Inflammatory macrophage (primary cell): ENCODE measurements at places on chromosomes 5 and 9.
A peak's percentile ranks its signal among the peaks of the same experiment; 100 is the strongest.

- DNase-seq, result no peak
Measured at GRCh38 chr5:135446615-135447014, 533 bp downstream of the DCANP1 start.

- DNase-seq, result no peak
Measured at GRCh38 chr9:29616844-29617243, 2043.6 kb upstream of the C9orf72 start.

DNA sequence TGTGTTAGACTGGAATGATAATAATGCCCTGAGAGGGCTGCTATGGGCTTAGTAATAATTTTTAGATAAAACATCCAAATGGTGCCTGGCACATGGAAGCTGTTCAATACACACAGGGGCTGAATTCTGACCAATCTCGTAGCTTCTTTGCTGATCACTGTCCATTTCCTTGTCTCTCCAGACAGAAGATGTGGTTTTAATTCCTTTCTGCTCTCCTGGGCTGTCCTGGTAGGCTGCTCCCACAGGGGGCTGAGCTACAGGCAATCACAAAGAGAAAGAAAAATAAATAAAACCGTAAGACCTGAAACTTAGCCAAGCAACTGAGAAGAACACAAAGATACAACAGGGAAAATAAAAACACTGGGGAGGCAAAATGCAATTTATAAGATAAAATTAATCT lies 136.5 kb downstream of the CDK5RAP2 start:
- DNase-seq, result no peak

- DNase-seq, result peak; percentile 22
Measured at GRCh38 chr5:111469903-111470302, 42.4 kb downstream of the STARD4 start.

DNA sequence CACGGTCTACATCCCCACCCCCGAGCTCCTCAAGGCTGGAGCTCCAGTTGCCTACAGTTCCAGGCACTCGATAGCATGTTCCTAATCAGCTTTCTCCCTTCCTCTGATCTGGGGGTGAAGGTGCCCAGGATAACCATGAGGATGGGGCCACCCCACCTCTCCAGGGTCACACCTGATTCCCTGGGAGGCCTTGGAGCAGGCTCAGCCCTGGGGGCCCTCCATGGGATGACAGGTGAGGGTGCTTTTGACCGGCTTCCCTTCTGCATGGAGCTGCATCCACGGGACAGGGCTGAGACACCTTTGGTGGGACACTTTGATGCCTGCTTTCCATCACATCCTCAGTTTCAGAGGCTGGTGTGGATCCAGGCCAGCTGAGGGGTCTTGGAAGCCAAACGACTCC lies 28.6 kb downstream of the GADD45G start:
- DNase-seq, result no peak

DNA sequence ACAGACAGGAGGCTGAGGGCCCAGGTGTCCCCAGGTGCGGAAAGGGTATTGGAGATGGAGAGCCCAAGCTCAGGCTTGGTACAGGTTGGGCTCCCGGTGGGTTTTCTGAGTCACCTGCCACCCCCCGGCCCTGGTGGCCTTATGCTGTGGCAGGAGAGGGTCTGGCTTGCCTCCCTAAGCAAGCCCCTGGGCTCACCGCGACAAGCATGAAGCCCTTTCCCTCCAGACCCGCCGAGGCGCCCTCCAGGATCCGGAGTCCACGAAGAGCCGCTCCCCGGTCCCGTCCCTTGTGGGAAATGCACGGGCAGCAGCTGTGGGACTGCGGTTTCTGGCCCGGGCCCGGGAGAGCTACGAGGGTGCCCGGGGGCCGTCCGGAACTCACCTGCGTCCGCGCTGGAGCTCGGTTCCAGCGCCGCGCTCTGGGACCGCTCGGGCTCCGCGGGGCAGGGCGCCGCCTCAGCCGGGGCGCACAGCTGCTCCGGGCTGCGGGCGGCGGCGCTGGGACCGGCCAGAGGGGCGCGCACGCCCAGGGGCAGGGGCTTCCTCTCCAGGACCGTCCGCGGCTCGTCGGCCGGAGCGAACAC lies 757 bp downstream of the SAPCD2 start:
- no peak for DNase-seq

- no peak for DNase-seq
Measured at GRCh38 chr9:132742821-132743311, 72.6 kb downstream of the GTF3C4 start.

DNA sequence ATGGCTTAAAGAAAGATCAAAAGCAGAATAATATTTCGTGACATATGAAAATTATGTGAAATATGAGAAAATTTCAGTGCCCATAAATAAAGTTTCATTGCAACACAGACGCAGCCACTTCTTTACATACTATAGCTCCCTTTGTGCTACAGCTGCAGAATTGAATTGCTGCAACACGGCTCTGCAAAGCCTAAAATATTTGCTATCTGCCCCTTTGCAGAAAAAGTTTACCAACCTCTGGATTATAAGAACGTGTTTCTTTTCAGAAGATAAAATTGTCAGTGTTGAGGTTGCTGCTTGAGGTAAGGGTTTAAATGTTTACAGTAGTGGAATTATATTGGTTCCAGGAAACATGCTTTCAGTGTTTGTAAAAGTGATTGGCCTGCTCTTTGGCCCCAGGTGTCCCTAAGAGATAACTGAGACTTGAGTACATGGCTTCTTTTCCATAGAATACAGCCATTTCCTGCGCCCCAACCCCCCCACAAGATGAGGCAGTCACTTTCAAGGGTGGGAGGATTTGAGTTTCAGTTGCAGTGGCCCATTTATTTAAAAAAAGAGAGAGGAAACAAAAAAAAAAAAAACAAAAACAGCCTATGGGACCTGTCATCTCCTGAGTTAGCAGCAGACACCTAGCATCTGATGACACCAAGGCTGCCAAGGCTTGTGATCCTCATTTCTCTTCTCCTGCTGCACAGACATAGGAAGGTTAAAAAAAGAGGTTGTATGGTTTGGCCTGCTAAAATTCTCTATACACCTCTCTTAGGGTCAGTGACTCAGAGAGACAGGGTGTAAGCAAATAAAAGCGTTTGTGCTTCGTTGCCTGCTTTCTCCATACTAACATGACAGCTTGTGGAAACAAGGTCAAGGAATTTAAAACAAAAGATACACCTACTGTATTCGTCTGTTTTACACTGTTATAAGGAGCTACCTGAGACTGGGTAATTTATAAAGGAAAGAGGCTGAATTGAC lies 28.0 kb upstream of the HTR4 start:
- DNase-seq, result no peak

DNA sequence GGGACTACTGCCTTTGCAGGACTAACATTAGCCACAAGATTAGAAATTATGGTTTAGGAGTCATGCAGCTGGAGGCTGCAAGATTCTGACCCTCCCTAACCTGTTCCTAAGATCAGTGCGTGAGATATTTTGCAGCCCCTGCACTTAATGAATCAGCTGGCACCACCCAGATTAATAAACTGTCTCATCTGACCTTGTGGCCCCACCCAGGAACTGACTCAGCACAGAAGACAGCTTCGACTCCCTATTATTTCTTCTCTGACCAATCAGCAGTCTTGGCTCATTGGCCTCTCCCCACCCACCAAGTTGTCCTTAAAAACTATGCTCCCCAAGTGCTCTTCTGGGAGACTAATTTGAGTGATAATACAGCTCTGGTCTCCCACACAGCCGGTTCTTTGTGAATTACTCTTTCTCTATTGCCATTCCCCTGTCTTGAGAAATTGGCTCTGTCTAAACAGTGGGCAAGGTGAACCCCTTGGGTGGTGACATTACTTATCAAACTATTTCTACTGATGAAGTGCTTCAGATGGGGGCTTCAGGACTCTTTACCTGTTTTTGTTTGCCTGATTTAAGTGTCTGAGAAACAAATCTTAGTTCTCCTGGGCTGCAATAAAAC lies 17.0 kb downstream of the CTSL start:
- no peak for DNase-seq

GRCh38 chr5:96714951-96715451 lies 52.8 kb downstream of the CAST start:
- DNase-seq, result peak; percentile 78

- DNase-seq, result no peak
Measured at GRCh38 chr9:4902135-4902475, 83.0 kb upstream of the JAK2 start.

GRCh38 chr9:27365707-27366376 lies 68.9 kb upstream of the EQTN start:
- no peak for DNase-seq

DNA sequence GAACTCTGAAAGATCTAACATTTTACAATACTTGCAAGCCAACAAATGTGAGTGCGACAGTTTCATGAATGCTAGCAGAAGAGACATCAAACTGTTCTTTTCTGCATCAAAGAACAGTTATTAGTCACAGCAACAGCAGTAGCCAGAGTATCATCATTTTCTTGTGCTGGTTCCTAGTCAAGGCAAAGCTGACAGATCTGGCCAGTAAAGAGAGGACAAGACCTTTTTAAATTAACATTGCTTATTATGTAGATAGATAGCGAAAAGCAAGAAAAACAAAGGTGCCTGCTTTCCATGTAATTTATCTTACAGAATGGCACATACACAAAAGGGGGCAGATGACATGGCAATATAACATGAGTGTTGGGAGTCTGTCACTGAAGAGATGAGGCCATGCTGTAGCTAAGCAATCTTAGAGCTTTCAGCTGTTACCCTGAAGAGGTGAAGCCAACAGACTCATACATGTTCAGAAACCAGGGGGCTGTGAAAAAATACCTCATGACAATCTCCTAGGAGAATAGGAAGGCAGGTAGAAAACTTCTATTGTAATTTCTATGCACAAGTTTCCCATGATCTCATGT lies 626.6 kb upstream of the TYRP1 start:
- no peak for DNase-seq

GRCh38 chr5:15233566-15233965 lies 266.4 kb upstream of the FBXL7 start:
- no peak for DNase-seq

- DNase-seq, result no peak
Measured at GRCh38 chr5:143033535-143034250, 263.5 kb downstream of the ARHGAP26 start.

- DNase-seq, result peak; percentile 63
Measured at GRCh38 chr5:95837492-95837891, 15.0 kb upstream of the GLRX start.

- DNase-seq, result no peak
Measured at GRCh38 chr9:89078421-89078820, 87.2 kb downstream of the S1PR3 start.

DNA sequence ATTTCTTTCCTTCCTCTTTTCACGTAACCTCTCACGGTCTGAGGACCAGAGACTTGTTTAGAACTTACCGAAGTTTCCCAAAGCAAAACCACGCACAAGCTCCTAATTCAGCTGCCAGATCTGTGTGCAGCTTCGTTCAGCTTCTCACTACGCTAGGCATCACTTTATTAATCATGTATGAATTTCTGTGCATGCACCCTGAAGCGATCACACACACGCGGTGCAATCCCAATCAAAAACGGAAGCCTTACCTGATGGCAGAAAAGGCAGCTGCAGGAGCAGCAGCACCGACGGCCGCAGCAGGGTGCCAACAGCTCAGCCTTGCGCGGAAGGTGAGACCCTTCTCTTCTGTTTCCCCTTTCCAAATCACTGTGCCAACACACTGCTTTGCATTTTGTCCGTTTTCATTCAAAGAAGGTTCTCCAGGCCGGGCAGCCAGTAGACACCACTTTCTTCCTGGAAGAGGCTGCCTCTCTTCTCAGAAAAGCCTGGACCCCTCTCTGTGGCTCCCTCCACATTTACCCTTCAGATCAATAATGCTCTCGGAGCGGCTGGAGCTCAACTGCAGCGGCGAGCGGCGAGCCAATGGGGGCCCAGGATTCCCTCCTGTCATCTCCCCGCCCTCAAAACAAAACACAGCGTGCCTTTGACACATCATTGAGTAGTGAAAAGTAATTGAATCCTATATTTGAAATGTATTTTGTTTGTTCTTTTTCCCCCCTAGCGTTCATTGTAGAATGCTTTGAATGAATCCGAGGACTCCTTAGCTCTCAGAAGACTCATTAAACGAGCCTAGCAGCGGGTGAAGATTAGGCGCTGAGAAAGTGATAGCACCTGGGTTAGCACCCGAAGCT lies at the start of gene CDH12:
Gene CDH12, minus strand, starts transcription at position 538 of the 854 bp plus-strand sequence.
- DNase-seq, result no peak

- DNase-seq, result no peak
Measured at GRCh38 chr9:89905606-89906338, 301.0 kb downstream of the GADD45G start.

GRCh38 chr5:142841511-142842265 lies 71.5 kb downstream of the ARHGAP26 start:
- no peak for DNase-seq

- DNase-seq, result no peak
Measured at GRCh38 chr9:91992461-91993041, 42.5 kb upstream of the ROR2 start.

- DNase-seq, result no peak
Measured at GRCh38 chr5:36060420-36060887, 6.2 kb downstream of the UGT3A2 start.

GRCh38 chr5:146363161-146363874 lies 24.7 kb downstream of the POU4F3 start:
- DNase-seq, result peak; percentile 77

DNA sequence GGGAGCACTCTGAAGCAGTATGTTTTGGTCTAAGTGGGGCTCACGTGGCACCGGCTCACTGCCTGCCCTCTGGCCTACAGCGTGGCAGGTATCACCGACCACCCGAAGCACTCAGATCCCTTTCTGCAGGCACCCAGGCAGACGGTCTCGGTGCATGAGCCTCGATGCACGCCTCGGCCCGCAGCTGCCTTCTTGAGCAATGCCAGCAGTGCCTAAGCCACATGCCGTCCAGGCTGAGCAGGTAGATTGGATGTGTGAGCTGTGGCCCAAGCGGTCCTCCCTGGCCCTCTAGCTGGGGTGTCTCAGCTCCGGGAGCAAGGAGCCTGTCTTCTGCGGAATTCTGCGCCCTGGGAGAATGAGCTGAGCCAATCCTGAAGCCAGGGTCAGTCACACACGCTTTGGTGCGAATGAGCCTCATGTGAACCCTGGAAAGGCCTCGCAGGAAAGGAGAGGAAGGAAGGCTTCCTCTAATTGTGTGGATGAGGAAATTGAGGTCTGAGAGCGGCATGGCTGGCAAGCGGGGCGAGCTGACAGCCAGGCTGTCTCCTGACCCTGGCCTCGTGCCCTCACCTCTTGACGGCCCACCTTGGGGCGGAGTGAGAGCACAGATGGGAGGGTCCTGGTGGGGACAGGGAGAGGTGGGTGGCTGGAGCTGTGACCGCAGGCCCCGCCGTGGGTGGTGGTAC lies 14.4 kb downstream of the RXRA start:
- peak; percentile 87 for DNase-seq

- DNase-seq, result no peak
Measured at GRCh38 chr5:115888027-115888426, 46.3 kb downstream of the AP3S1 start.

DNA sequence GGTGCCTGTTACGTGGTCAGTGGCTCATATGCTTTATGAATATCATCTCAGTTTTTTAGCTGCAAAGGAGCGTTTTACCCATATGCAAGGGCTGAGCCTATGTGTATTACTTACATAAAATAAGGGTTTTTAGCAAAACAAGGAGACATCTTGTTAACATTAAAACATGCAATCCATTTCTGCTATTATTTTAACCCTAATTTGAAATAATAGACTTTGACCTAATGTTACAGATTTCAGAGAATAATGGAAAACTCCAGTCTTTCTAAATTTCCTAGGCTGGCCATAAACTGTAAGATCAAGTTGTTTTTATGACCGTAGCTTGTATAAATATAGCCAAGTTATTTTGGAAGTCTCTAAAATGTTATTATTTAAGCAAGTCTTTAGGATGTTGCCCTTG lies 121.1 kb upstream of the SEMA6A start:
- DNase-seq, result no peak
